ENCODE measurements at places on chromosomes 6 and 20.

- no peak for DNase-seq
These were observed 17.0 kb downstream of the AKIRIN2 start for GRCh38 chr6:87684895-87685654.

DNA sequence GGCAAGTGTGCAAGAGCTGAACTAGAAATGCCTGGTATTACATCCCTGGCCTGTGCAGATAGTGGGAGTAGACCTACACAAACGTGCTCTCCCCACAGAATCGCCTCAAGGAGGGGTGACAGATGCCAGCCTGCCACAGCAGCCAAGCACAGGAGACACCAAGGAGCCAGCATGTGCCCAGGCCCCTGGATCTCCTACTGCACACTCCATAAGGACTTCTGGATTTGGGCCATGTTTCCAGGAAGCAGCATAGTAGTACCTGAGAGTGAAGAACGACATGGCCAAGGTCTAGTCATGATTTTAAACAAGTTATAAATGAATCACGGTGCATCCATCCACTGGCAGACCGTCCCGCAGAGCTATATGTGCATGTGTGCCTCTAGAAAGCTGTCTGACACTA lies 232.2 kb downstream of the SYNDIG1 start:
- DNase-seq, result no peak

DNA sequence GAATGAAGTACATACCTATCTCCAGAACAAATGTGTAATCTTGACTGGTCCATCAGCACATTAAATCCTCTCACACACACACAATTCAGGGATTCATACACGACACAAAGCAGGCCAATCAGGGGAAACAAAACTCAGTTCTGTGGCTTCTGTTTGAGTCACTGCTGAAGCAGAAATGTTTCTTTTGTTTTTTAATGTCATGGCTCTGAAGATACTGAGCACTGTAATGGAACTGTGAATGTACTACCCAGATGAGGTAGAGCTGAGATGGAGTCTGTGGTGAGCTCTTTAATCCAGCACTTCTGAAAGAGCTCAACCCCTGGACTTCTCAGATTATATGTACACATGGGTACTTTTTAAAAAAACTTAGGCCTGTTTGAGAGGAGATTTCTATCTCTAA lies 116.4 kb downstream of the THEMIS start:
- DNase-seq, result no peak

GRCh38 chr6:73800997-73801396 lies 105.0 kb downstream of the CD109 start:
- no peak for DNase-seq

- no peak for DNase-seq
These were observed 162.4 kb downstream of the CDKAL1 start for GRCh38 chr6:20696676-20697075.

- no peak for DNase-seq
These were observed 541.1 kb downstream of the HAO1 start for GRCh38 chr20:7399114-7399513.

DNA sequence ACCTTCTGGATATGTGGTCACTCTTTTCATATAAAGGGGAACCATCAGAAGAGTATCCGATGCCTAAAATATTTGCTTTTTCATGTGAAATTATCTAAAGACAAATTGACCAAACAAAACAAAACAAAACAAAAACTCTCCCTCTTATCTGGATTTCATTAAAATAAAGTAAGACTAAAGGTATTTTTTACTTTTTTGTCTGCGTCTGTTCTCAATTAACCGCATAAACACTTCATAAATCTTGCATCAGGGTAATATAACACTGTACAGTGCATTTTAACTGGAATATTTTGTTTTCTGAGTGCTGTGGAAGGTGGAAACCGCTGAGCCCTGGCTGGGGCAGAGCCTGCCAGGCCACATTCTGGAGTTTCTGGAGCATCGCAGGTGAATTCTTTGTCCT lies 234.1 kb upstream of the ZFP64 start:
- DNase-seq, result no peak

GRCh38 chr6:97702248-97702647 lies 419.2 kb upstream of the MMS22L start:
- no peak for DNase-seq

GRCh38 chr20:13249118-13249797 lies 28.2 kb downstream of the ISM1 start:
- DNase-seq, result no peak
